Breast epithelium (tissue), 4 donors: ENCODE measurements at places on chromosomes 2 and 18.

- no peak for DNase-seq
- no peaks in the 10 kb centered on the region for H3K36me3 ChIP-seq
- H3K4me1 ChIP-seq, result no peaks in the 10 kb centered on the region
These were observed 25.4 kb downstream of the CAPN14 start for GRCh38 chr2:31191931-31192330.

DNA sequence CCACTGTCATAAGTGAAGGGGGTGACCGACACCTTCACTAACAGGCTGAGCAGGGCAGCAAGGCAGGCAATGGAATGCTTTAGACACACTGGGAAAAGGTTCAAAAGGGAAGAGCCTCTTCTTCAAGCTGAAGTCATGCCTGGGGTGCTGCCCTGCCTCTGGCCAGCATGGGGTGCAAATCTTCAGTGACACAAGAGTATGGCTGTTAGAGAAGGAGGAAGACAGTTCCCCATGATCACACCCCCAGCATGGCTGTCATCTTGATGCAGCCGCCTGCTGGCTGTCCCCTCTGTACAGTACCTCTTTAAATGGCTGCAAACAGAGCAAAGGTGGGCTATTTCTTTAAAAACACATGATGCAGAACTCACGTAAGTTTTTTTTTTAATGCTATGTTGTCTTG is 71.9 kb downstream of the INPP4A start:
- no peak overlapping the region for H3K27ac ChIP-seq
- H3K4me1 ChIP-seq, result no peaks in the 10 kb centered on the region
- H3K4me3 ChIP-seq, result no peak overlapping the region
- H3K27me3 ChIP-seq, result no peaks in the 10 kb centered on the region
- DNase-seq, result no peak

DNA sequence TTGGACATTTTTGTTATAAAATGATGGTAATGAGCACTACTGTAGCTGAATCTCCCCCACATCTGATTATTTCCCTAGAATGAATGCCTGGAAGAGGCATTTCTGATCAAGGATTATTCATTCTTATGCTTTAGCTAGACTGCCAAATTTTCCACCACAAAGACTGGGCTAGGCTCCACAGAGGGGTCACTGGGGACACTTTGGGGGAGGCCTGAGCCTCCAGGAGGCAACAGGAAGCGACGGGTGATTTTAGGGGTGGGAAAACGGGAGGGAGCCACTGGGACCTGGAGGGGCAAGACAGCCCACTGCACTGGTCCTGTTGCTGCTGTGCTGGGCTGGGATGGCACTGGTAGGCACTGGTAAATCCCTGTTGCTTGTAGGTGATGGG is 2.4 kb upstream of the ASB1 start:
- H3K27ac ChIP-seq, result peak overlapping the region; percentile 33
- no peak overlapping the region for H3K4me3 ChIP-seq
- H3K36me3 ChIP-seq, result no peaks in the 10 kb centered on the region
- no peak for DNase-seq

- no peak overlapping the region for H3K27ac ChIP-seq
- no peaks in the 10 kb centered on the region for H3K4me1 ChIP-seq
- H3K27me3 ChIP-seq, result no peaks in the 10 kb centered on the region
- no peaks in the 10 kb centered on the region for H3K36me3 ChIP-seq
- no peak for DNase-seq
These were observed 22.3 kb upstream of the GPR17 start for GRCh38 chr2:127623388-127624319.

DNA sequence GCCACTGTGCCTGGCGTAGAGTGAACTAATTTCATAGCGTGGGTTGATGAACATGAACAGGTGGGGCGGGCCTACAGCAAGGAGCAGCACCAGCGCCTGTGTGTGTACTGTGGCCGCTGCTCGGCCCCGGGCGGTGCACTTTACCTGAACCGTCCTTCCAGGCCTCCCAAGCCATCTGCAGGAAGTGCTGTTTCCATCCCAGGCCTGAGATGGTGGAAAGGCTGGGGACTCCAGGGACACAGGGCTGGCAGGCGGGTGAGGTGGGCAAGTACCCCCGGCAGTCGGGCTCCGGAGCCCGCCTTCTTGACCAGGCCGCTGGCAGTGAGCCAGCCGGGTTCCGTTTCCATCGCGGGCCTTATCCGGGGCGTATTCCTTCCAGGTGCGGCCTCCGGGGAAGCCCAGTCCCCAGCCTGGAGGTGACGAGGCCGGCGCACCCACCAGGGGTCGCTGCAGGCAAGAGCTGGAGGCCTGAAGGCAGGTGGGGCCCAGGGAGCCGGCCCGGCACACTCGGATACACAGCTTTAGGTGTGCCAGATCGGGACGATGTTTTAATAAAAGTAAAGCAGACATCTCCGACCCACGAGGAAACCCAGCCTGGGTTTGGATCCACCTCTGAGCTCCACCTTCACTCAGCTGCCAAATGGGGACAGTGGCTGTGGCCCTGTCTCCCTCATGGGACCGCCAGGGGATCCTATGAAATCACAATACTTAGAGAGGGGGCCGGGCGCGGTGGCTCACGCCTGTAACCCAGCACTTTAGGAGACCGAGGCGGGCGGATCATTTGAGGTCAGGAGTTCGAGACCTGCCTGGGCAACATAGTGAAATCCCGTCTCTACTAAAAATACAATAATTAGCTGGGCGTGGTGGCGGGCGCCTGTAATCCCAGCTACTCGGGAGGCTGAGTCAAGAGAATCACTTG is 22.7 kb upstream of the PDIA6 start:
- H3K27me3 ChIP-seq, result no peaks in the 10 kb centered on the region
- H3K36me3 ChIP-seq, result no peaks in the 10 kb centered on the region
- H3K4me1 ChIP-seq, result no peaks in the 10 kb centered on the region
- H3K27ac ChIP-seq, result no peak overlapping the region

GRCh38 chr2:141899740-141900139 is 231.1 kb downstream of the LRP1B start:
- H3K4me1 ChIP-seq, result no peaks in the 10 kb centered on the region
- no peak for DNase-seq
- H3K27me3 ChIP-seq, result no peaks in the 10 kb centered on the region
- no peak overlapping the region for H3K4me3 ChIP-seq

GRCh38 chr2:119494163-119494790 is 30.0 kb downstream of the SCTR start:
- H3K36me3 ChIP-seq, result no peaks in the 10 kb centered on the region
- H3K4me3 ChIP-seq, result no peak overlapping the region
- no peak for DNase-seq
- H3K4me1 ChIP-seq, result no peaks in the 10 kb centered on the region
- no peaks in the 10 kb centered on the region for H3K27me3 ChIP-seq
- H3K27ac ChIP-seq, result no peak overlapping the region

DNA sequence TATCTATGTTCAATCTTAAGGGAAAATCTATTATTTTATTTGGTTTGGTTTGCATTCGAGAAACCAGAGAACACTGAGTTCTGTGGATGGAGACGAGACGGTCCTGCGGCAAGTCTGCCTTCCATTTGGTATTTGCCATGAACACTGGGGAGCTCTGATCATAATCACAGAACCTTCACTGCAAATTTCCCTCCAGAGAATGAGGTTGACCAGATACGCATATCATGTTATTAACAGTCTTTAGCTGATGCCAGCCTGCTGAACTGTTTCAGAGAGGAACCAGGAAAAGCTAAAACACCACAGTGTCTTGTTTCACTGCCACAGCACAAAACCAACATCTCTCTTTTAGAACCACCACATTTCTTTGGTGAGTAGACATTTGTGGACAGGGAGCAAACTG is 269.4 kb upstream of the AGAP1 start:
- H3K36me3 ChIP-seq, result no peaks in the 10 kb centered on the region
- H3K4me3 ChIP-seq, result no peak overlapping the region
- H3K27ac ChIP-seq, result no peak overlapping the region

- no peak overlapping the region for H3K4me3 ChIP-seq
- no peak for DNase-seq
- no peaks in the 10 kb centered on the region for H3K4me1 ChIP-seq
- no peaks in the 10 kb centered on the region for H3K27me3 ChIP-seq
These were observed 77.1 kb upstream of the TNP1 start for GRCh38 chr2:216936954-216937357.

- H3K4me1 ChIP-seq, result peaks cover 19% of the 10 kb centered on the region
- no peak overlapping the region for H3K27ac ChIP-seq
- no peaks in the 10 kb centered on the region for H3K36me3 ChIP-seq
- H3K4me3 ChIP-seq, result no peak overlapping the region
These were observed 2.2 kb upstream of the SERTAD2 start for GRCh38 chr2:64655873-64656272.

- H3K4me3 ChIP-seq, result no peak overlapping the region
- DNase-seq, result no peak
- H3K4me1 ChIP-seq, result no peaks in the 10 kb centered on the region
- no peaks in the 10 kb centered on the region for H3K36me3 ChIP-seq
- no peak overlapping the region for H3K27ac ChIP-seq
These were observed 1.9 kb downstream of the OTX1 start for GRCh38 chr2:63052411-63053080.

DNA sequence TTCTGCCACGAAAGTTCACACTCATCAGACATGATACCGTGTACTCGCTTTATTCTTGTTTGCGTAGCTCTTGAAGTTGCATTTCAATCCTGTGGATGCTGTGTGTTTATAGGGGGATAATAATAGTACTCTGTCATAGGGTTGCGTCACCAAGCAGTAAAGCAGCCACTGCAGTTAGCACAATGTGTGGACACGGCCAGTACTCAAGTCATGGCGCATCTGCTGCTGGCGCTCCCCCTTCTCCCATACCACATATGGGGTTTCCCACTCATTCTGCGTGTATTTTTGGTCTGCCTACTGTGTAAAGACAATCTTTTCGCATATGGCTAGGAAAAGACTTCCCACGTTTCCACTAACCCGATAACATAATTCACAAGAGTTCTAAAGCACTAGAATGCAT is 2.1 kb upstream of the ZBTB14 start:
- H3K36me3 ChIP-seq, result no peaks in the 10 kb centered on the region
- no peaks in the 10 kb centered on the region for H3K27me3 ChIP-seq
- no peaks in the 10 kb centered on the region for H3K4me1 ChIP-seq
- DNase-seq, result no peak

GRCh38 chr2:85534099-85534498 is 4.9 kb upstream of the MAT2A start:
- no peaks in the 10 kb centered on the region for H3K27me3 ChIP-seq
- no peak overlapping the region for H3K27ac ChIP-seq
- no peaks in the 10 kb centered on the region for H3K4me1 ChIP-seq
- no peaks in the 10 kb centered on the region for H3K36me3 ChIP-seq
- no peak overlapping the region for H3K4me3 ChIP-seq

DNA sequence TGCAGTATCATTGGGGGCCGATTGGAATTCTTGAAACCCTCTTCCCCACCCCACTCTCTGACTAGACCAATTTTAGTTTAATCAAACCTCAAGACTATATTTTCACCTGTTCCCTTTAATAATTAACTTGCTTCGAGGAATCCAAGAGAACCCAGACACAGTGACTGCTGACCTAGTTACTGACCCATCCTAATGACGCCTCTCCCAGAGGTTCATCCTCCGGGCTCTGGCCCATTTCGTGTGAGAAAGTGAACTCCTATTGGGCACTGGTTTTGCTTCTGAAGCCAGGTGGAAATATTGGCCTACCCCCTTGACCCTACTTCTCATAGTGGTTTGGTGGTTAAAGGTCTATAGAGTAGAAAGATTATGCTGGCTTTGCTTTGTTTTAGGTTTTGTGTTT is 39.9 kb downstream of the RPL37A start:
- H3K27ac ChIP-seq, result peak overlapping the region; percentile 7
- no peak overlapping the region for H3K4me3 ChIP-seq
- H3K36me3 ChIP-seq, result no peaks in the 10 kb centered on the region
- H3K4me1 ChIP-seq, result peaks cover 28% of the 10 kb centered on the region

DNA sequence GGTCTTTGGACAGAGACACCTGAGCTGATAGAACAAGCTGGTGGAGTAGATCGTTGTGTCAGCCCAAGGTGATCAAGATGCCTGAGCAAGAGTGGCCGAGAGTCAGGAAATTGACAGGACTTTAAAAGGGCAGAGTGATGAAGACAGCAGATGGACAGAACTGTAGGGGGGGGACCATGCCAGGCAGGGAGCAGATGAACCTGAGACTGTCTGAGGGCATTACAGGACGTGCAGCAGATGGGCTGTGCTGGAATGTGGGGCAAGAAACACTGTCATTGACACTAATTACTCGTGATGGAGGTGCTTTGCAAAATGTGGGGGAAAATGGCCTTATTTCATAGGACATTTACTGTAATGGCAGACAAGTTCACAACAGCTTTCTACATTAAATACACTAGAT is 225.0 kb downstream of the THSD7B start:
- no peaks in the 10 kb centered on the region for H3K4me1 ChIP-seq
- DNase-seq, result no peak
- H3K27me3 ChIP-seq, result no peaks in the 10 kb centered on the region

DNA sequence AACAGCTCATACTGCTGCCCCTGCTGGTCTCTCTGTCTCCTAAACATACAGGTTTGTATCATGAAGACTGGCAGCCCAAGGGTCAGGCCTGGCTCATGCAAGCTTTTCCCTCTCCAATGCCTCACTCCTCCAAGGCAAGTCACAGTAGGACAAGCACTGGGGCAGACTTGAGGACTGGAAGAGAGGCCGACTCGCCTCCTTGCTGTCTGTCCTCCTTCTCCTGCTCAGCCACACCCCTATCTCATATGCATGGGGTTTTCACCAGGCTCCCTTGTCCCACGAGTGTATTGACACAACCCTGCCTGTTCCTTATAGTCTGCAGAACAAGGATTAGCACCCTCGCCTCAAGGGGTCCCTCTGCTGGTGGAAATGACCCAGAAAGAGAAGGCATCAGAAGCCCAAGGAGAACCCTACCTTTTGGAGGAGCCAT is 223.7 kb downstream of the SOX11 start:
- no peak overlapping the region for H3K4me3 ChIP-seq
- DNase-seq, result no peak
- H3K27me3 ChIP-seq, result no peaks in the 10 kb centered on the region
- no peaks in the 10 kb centered on the region for H3K36me3 ChIP-seq
- H3K27ac ChIP-seq, result no peak overlapping the region

DNA sequence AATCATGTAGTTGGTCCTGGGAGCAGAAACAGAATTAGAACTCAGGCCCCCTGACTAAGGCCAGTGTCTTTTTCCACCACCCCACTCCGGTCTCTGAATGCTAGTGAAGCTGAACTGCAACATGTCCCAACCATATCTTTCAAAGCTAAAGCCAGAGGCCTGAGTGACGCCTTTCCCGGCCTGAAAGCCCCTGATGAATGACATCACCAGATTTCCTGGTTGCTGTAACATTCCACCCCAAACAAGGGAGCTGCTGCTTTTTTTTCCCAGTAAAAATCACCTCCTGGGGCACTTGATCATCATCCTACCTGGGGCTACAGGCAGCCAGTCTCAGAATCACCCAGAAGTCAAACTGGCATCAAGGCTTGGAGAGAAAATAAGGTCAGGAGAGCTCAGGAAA is 162.7 kb downstream of the ARL4C start:
- H3K27me3 ChIP-seq, result no peaks in the 10 kb centered on the region
- no peak for DNase-seq
- no peaks in the 10 kb centered on the region for H3K4me1 ChIP-seq
- H3K4me3 ChIP-seq, result no peak overlapping the region
- no peaks in the 10 kb centered on the region for H3K36me3 ChIP-seq
